ENCODE measurements at places on chromosomes 7 and 10.

DNA sequence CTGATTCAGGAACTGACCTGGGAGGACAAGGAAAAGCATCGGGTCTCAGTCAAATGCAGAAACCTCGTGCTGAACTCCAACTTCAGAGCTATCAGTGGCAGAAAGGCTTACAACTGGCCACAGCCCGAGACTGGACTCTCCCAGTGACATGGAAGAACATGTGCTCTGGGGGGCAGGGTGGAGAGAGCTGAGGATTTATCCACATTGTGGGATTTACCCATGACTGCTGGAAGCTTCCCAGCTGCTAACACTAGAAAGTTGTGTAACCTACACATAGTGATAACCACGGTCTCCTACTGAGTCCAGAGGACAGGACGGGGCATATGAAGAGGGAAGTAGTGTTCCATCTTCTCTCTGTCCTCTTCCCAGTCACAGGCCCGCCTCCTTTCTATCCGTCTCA is 103.4 kb downstream of the ITIH5 start:
- no peak for DNase-seq

DNA sequence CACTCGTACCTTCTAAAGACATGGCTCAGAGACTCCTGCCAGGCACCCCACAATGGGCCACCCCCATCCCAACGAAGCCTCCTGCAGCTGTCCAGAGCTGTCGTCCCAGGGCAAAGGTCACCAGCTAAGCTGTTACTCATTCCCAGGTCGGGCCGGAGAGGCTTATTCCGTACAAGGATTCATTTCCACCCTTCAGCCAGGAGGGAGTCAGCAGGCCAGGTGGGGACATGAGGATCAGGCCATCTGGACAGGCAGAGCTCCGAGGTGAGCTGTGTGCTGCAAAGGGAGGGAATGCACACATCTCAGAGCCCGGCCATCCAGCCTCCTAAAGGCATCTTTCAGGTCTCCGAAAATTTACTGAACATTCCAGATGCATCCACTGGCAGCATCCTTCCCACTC is 63.9 kb upstream of the NANOS1 start:
- no peak for DNase-seq

DNA sequence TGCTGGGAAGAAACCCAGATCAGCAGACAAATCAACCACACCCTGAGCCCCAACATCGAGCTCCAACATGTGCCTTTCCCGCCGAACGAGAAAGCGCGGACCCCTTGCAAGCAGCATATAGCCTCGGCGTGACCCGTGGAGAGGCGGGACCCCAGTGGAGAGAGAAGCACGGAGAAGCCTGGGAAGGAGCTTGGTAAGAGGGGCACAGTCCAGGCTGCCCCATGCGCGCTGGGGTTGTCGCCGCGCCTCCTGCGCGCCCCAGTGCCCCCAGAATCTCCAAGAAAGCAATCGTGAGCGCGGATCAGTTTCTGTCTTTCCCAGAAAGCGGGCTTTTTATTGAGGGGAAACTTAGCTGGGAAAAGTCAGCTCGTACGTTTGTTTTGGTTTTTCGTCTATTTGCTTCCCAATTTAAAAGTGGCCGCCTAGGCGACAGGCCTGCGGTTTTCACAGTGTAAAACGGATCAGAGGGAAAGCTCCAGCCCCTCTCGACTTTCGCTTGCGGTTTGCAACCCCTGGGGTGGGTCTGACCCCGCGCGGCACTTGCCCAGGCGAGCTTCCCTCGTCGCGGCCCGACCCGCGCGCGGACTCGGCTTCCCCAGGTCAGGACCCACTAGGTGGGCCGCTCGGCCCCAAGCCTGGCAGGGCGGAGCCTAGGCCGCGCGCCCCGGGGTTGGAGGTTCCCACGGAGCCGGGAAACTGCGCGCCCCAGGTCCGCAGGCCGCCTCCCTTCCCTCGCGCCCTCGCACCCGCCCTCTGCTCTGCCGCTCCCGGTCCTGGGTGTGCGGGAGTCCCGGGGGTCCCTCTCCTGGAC is 31.1 kb downstream of the SKIDA1 start:
- DNase-seq: no peak

GRCh38 chr10:52889611-52890010 is 117.0 kb upstream of the MBL2 start:
- no peak for DNase-seq

DNA sequence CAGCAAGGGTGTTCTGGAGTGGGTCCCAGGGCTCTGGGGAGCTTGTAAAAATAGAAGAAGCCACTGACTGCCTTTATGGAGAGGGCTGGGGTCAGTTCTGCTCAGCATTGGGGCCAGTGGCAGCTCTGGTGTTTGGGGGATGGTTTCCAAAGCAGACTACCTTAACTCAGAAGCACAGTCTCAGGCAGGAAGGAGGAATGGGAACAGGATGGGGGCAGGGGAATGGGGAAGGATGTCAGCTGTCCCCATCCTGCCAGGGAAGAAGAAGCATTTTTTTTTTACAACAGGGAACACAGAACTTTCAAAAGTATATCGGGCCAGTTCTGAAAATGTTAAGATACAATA is 28.8 kb downstream of the TSPAN15 start:
- no peak for DNase-seq

- DNase-seq: no peak
These were observed 94.0 kb downstream of the CYTH3 start for GRCh38 chr7:6178298-6179029.

- no peak for DNase-seq
These were observed 951.6 kb downstream of the ANKRD7 start for GRCh38 chr7:119175911-119176627.

- DNase-seq: no peak
These were observed 483.6 kb downstream of the INHBA start for GRCh38 chr7:41219276-41219675.

- no peak for DNase-seq
These were observed 14.6 kb downstream of the LRRC17 start for GRCh38 chr7:102927312-102927933.

GRCh38 chr7:107643938-107644308 is 16.7 kb upstream of the SLC26A4 start:
- no peak for DNase-seq

GRCh38 chr7:106629516-106629915 is 31.4 kb downstream of the CCDC71L start:
- no peak for DNase-seq

DNA sequence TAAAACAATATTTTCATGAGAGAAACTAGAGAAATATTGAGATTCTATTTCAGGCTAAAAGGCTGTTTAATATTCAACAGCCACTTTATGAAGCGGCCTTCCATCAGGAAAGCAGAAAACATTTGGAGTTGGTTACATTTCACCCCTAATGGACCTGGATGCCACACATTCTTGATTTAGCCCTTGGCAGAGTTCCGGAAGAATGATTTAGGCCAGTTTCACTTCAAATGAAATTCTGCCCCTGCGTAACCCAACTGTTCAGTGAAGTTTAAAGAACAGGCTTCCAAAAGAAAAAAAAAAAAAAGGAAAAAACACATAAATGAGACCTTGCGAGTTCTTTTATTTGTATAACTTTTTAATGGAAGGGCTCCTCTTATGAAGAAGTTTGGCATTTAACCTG is 239.2 kb upstream of the AKR1E2 start:
- no peak for DNase-seq

DNA sequence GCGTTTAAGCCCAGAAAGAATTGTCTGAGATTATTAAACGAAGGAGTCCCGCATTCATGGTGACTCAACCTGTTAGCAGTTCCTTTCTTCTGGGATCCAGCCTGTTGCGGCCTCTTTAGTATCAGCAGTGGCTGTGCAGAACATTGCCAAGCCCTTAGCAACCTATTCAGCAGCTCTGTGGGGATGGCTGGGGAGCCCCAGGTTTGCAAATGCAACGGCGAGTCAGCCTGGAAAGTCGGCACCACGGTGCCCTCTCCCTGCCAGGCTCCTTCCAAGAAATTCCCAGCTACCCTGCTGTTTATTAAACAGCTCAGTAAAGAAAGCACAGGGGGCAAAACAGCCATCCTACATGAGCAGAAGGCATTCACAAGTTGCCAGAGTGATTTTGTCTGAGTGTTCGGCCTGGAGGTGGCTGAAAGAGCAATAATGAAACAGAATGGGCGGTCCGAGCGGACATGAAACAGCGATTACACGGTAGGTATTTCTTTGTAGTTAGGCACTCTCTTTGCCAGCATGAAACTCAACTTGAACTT is 198.3 kb downstream of the BAMBI start:
- DNase-seq: no peak

- DNase-seq: no peak
These were observed 31.3 kb downstream of the TMEM270 start for GRCh38 chr7:73892003-73892999.

GRCh38 chr7:129147731-129148130 is 3.2 kb downstream of the TSPAN33 start:
- DNase-seq: no peak

- no peak for DNase-seq
These were observed 22.0 kb upstream of the ICA1 start for GRCh38 chr7:8283968-8284367.

DNA sequence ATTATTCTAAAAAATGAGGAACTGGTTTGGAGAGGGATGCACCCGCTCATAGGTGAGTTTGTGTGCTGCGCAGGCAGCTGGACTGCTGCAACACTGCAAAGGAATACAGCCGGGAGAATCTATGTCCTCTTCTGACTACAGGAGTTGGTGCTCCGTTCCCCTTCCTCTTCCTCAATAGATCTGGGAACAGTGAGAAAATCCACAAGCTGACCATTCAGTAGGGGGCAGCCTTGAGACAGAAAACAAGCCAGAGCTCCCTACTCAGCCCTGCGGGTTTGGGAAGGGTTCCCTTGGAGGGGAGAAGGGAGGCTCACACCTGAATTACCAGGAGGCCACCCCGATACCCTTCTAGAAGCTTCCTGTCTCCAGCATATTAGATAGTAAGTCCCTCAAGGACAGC is 87.3 kb upstream of the FOXI2 start:
- no peak for DNase-seq
